ENCODE measurements at places on chromosomes 3 and 15.
A peak's percentile ranks its signal among the peaks of the same experiment; 100 is the strongest.

DNA sequence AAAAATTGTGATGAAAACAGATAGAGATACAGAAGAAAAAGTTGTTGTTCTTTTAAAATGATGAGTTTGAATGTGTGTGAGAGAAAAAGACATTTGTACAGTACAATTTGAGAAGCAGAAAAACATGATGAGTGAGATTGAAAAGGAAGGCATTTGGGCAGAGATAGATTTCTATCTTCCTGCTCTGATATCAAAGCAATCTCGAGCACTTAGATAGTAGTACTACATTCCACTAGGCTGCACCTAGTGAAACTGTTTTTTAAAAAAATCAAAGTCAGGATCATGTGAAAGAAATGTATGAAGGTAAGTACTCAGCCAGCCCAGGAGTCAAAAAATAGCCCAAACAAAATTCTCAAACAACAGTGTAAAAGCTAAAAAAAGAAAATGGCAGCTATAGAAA lies 104.1 kb upstream of the UBE2E2 start:
- DNase-seq = no peak

GRCh38 chr3:78977073-78977472 lies 790.7 kb downstream of the ROBO1 start:
- no peak for DNase-seq

DNA sequence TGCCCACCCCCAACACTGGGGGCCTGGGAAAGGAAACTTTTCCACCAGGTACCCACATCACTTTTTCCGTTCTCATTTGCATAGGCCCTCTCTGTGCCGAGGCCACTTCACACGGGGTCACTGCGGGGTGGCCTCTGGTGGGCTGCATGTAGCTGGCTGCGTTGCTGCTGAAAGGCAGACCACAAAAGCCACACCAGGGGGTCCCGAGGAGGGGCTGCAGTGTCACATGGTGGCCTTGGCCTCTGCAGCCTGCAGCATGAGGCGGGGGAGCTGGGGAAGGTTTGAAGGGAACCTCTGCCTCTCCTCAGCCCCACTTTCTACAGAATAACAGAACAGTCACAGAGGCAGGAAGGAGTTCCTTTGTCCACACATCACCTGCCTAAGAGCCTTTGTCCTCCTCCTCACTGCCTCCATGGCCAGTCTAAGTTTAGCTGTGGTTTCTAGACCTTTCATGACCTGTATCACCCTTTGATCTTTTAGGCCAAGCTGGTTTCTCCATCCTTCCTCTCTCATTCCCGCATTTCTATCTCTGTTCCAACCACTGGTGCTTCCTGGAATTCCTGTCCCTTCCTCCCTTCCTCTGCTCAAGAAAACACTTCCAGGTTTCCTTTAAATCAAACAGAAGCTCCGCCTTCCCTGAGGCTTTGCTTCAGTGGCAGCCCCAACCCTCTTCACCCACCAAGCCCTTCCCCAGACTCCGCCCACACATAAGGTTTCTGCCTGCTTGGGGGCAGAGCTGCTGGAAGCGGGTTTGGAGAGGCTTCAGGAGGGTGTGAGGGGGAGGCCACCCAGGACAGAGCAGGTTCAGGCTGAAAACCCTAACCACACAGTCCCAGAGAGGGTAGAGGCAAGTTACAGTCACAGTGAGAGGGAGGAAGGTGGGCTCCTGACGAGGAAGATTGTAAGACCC lies 150.7 kb upstream of the TLE3 start:
- DNase-seq = no peak

GRCh38 chr3:130729154-130729553 lies 17.5 kb downstream of the PIK3R4 start:
- DNase-seq = no peak

- DNase-seq = peak; percentile 86
These were observed 2.7 kb downstream of the CHDH start for GRCh38 chr3:53843195-53844177.

DNA sequence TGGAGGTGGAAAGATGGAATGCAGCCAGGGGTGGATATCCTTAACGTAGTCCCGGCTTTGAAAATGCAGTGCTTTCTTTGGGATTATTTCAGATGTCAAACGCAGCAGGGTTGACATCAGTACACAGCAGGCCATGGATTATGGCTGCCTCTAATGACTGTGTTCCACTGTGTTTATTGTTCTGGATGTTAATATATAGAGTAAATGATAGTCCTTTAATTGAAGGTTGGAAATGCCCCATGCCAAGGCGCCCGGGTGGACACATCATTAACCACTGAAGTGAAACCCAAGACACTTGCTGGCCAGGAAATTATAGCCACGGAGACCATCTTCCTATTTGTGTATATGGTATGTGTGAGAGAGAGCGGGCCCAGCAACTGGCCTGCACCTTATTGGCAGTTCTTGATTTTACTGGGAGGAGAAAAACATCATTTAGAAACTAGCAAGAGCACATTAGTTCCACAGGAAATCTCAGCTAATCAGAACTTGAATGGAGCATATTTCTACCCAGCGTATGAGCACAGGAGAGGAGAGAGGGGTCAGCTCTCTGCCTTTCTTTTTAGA lies 254.9 kb upstream of the RASGRP1 start:
- DNase-seq = no peak

DNA sequence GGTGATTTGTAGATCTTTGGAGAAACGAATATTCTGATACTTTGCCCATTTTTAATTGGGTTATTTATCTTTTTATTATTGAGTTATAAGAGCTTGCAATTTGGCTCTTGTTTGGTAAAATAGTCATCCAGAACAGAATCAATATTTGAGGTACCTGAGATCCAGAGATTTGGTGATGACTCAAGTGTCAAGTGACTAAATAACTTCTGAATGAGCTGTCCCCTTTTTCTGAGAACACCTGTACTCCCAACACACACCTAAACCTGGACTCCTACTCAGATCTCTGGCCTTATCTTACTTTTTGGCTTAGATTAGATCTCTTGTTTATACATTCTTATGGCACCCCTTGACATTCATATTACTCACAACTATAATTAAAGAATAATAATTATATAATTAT lies 3.1 kb upstream of the TRA2B start:
- no peak for DNase-seq

DNA sequence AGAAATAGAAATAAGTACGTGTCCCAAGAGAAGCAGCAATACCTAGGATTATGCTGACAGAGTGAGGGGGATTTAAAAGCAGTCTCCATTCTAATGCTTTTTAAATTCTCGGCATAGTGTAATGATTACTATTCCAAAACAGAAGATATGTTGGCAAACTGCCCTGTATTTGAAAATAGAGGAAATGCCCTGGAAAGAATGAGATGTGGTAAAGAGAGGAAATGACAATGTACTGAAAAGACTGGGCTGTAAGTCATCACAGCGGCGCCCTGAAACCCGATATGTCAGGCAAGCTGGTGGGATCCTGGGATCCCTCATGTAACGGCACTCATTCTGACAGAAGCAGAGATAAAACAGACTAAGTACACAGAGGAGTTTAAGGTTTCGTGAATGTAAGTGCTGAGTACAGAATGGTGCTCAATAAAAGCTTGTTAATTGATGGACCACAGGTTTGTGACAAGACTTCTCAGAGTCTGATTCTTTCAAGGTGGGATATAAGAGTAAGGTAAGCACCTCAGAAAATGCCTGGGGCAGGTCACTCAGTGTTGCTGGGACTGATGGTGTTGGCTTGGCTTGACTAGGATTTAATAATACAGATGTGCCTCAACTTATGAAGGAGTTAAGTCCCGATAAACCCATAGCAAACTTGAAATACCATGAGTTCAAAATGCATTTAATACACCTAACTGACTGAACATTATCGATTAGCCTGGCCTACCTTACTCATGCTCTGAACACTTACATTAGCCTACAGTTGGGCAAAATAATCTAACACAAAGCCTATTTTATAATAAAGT lies 91.4 kb downstream of the NFKBIZ start:
- DNase-seq = no peak

- no peak for DNase-seq
These were observed 36.6 kb downstream of the KLHL25 start for GRCh38 chr15:85757939-85758654.

DNA sequence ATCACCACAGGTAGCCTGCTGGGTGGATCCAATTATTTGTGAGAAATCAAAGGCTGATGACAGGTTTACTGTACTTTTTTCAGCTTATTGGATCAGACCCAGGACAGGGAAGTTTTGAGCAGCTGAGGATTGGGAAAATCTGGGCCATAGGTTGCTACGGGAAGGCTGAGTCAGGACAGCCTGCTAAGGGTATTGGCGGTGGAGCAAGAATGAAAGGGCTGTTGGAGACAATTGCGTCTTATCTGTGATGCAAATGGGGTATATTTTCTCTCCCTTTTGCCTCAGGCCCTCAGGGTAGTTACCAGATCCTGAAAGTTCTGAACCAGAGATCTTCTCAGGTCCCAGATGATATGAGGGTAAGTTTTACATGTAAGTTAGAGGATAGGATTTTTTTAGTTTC lies 317.7 kb downstream of the EDEM1 start:
- DNase-seq = no peak

DNA sequence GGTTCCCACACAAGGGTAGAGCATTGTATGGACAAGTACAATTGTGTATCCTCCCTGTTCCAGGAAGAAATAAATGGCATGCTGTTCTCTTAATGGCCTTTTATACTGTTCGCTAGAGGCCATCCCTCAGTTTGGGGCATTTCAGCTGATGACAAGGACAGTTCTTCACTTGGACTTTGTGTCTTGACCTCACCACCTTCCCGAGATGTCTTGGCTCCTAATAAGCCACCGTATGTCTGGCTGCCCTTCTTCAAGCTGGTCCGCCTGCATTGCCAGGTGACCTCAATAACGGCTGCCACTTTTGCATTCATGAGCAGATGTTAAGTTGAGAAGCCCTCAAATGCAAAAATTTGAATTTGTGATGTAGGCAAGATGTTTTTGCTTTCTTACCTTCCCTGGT lies 24.1 kb downstream of the ZBTB38 start:
- peak; percentile 87 for DNase-seq

DNA sequence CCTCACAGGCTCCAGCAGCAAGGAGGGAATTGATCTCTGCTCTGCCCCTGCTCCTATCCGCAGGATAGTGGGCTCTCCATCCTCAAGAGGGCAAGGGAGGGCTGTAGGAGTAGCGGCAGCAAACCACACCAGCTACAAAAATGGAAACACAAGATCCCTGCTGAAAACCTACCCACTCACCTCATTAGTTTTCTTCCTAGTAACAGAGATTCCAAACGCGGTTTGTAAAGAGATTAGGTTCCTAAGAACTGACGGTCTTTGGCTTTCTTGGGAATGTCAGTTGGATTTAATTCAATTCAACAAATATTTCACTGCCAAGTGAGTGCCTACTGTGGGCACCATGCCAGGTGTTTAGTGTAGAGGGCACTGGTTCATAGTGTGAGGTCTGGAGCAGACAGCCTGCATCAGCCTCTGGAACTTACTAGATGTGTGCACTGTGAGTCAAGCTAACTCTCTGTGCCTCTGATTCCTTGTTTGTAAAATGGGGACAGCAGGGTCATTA lies 84.7 kb downstream of the MRPL46 start:
- no peak for DNase-seq

- DNase-seq = peak; percentile 14
These were observed 50.6 kb downstream of the SUMF1 start for GRCh38 chr3:4416427-4416945.

GRCh38 chr3:42123012-42123581 lies 31.9 kb downstream of the TRAK1 start:
- no peak for DNase-seq

DNA sequence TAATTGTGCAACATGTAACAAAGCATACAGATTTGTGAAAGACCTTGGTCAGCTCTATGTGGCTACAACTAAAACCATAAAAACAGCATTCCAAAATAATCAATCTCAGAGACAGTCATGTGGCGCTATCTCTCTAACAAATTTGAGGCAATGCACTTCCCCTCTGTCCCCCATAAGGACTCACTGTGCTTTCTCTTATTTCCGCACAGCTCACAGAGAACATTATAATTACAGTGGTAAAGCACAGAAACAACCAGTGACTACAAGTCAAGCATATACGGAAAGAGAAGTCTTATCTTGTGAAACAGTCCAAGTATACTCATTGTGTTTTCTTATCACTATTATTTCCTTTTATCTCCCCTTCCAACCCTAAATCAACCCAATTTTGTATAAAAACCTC lies 64.3 kb downstream of the RYK start:
- DNase-seq = no peak

- DNase-seq = no peak
These were observed 168.7 kb downstream of the TMEM108 start for GRCh38 chr3:133206921-133207320.

DNA sequence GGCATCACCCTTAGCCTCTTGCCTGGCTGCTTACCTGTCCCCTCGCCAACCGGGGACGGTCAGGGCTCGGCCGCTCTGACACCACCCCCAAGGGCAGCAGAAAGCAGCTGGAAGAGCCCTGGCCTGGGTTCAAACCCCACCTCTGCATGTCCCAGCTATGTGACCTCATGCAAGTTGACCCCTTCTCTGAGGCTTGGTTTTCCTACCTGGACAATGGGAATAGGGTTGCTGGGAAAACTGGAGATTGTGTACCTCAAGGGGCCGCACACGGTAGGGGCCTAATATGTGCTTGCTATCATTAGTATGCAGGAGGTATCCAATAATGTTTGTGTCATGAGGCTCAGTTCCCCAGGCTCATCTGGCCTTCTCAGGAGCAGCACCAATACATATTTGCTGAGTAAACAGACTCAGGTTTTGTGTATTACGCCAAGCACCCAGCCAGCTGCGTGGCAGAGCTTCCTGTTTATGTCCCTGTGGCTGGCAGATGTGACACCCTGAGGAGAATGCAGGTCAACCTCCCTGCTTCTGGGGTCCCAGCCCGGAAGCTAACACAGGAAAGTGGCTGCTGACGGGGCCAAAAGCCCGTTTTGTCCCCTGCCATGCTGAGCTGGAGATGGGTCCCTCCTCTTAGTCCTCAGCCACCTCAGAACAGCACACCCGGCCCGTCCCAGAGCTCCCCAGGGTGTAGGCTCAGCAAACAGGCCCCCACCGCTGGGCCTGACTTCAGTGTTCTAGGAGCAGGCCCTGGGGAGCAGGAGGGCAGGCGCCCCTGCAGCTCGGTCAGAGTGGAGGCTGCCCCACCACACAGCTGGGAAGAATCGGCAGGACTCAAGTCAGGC lies 29.7 kb downstream of the PLXND1 start:
- DNase-seq = no peak

DNA sequence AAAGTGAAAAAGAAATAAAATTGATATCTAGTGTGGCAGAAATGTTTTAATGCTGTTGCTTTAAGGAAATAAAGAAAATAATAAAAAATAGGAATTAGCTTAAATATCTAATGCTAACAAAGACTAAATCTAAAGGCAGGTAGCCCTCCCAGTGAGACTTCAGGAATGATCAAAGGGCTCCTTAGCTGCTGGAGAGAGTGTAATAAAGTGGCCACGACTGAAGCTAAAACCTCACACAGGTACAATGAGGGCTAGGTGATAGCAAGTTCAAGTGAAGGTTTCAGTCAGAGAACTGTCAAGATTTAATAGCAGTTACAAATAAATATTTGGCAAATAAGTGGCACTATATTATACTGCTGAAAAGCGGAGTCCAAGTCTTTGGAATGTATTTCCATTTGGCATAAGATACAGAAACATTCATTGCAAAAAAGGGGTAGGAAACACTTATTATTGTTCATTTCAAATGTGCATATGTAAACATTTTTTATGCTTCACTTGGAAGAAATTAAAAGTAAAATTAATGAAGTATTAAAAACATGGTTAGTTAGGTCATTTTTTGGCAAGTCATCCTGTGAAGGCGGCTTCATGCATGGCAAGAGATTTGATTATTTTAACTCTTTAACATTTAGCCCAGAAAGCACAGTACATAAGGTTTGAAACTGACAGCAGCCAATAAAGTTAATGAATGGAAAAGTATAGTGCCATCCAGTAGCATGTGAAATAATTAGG lies 168.2 kb downstream of the ECT2 start:
- no peak for DNase-seq

Data from G401 (cell line).